Smooth muscle cell of the coronary artery (primary cell): ENCODE measurements at places on chromosomes 6 and 20. TPM values are rescaled to one million over a fixed set of nuclear protein-coding genes. Genes with fewer than 3 reads are reported as not detected.

The ZFP57 gene
- total RNA-seq: 0.82 TPM in 1 of 2 replicates, not detected in the other

The PSORS1C1 gene
- 1.2 and 1.5 TPM in 2 replicates for total RNA-seq

The CST5 gene
- not detected in 2 replicates for total RNA-seq

The CALHM5 gene
- total RNA-seq: 5.9 and 10.1 TPM in 2 replicates

The FAXC gene
- 0.15 and 0.23 TPM in 2 replicates for total RNA-seq

The PRND gene
- total RNA-seq: 0.35 TPM in 1 of 2 replicates, not detected in the other

The METTL24 gene
- 0.38 and 0.59 TPM in 2 replicates for total RNA-seq

The LMBRD1 gene
- 12.1 and 24.9 TPM in 2 replicates for total RNA-seq

The SRSF12 gene
- total RNA-seq: 0.08 and 0.12 TPM in 2 replicates

The CCN2 gene
- total RNA-seq: 15.8 and 981 TPM in 2 replicates
